ENCODE measurements at places on chromosomes 6 and 20. TPM values are rescaled to one million over a fixed set of nuclear protein-coding genes. Genes with fewer than 3 reads are reported as not detected.

- no peak for DNase-seq
Measured at GRCh38 chr6:75896526-75896925, 147.5 kb downstream of the MYO6 start.

The HLA-DMB gene
- 13.3 TPM for total RNA-seq

The SIRPA gene
- 227 TPM for total RNA-seq

The APCDD1L gene
- not detected for total RNA-seq

The SLC35D3 gene
- total RNA-seq: not detected

DNA sequence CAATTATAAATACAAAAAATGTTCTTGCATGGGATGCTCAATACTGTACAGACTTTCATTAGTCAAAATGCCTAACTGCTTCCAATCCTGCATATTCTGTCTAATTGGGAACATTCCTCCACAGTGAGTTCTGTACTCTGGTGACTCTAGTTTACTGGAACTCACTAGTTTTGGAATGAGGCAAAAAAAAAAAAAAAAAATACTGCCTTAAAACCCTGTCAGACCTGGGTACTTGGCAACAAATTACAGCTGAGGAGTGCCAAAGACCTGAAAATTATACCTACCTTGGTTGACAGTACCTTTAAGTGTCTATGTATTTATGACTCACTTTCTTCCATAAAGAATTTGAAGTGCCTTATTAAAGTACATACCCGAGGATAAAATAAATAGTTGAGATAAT is 276.7 kb downstream of the FARS2 start:
- no peak for DNase-seq

The CCDC28A gene
- 23.9 TPM for total RNA-seq

GRCh38 chr20:23362392-23363256 is 642 bp downstream of the GZF1 start:
- DNase-seq: peak; percentile 27

The GPR63 gene
- total RNA-seq: 11.6 TPM

- DNase-seq: no peak
Measured at GRCh38 chr20:52426856-52427255, 235.3 kb upstream of the ZFP64 start.

DNA sequence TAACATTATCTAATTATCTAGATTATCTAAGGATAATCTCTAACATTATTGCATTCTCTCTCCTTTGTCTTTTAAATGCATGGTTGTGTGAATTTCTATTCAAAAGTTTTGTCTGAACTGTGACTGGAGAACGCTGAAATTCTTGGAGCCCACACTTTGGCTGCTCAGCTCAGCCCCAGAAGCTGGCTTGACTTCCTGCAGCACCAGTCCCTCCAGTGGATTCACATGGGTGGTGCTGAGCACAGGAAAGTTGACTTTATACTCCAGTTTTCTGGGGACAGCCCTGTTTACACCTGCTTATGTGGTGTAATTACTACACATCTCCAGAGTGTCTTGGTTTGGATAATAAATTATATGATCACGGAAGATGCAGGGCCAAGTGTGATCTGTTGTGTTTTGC is 255.1 kb upstream of the NOX3 start:
- no peak for DNase-seq

The MDFI gene
- total RNA-seq: 1.1 TPM

The BPIFB2 gene
- total RNA-seq: not detected

The CST5 gene
- total RNA-seq: not detected

DNA sequence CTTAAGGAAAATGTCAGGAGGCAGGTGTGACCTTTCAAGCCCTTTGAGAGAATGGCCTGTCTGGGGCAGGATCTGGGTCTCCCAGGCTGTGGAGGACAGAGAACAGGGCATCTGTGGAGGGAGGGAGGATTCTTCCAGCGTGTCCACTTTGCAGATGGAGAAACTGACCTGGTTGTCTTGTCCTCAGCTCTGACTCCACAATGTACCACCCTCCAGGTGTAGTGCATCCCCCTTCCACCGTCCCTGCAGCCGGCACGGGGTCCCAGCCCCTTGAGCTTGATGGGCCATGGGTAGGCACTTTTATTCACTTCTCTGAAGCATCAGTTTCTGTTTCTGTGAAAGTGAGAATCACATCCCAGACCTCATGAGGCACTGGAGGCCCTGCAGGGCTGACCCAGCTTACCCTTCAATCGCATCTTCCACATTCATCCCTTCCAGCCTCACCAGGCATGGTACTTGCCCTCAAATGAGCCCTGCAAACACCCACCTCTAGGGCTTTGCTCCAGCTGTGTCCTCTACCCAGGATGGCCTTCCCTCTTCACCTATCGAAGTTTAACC is 4.6 kb upstream of the TGM2 start:
- no peak for DNase-seq

DNA sequence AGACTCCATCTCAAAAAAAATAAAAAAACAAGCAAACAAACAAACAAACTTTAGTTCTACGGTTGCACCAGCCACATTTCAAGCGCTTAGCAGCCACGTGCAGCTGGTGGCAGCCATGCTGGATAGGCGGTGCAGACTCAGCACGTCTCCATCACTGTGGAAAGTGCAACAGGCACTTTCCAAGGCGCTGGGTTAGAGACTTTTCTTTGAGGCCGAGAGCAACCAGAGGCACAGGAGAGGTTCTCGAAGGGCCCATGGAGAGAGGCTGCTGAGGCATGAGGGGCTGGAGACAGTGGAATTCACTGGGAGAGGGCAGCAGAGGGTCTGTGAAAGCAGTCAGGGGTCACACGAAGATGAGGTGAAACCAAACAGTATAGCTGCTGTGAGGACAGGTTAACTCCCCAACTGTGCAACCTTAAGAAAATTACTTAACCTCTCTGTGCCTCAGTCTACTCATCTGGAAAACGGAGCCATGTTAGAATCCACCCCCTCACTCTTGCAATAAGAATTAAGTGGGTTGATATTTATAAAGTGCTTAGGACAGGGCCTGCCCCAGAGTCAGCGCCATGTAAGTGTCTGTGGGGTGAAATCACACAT is 27.5 kb downstream of the TGM2 start:
- no peak for DNase-seq

The TEAD3 gene
- 5.1 TPM for total RNA-seq

GRCh38 chr20:25389858-25390537 is 637 bp downstream of the ABHD12 start:
- peak; percentile 62 for DNase-seq

GRCh38 chr6:85660181-85660611 is 17.5 kb upstream of the SYNCRIP start:
- DNase-seq: peak; percentile 43

DNA sequence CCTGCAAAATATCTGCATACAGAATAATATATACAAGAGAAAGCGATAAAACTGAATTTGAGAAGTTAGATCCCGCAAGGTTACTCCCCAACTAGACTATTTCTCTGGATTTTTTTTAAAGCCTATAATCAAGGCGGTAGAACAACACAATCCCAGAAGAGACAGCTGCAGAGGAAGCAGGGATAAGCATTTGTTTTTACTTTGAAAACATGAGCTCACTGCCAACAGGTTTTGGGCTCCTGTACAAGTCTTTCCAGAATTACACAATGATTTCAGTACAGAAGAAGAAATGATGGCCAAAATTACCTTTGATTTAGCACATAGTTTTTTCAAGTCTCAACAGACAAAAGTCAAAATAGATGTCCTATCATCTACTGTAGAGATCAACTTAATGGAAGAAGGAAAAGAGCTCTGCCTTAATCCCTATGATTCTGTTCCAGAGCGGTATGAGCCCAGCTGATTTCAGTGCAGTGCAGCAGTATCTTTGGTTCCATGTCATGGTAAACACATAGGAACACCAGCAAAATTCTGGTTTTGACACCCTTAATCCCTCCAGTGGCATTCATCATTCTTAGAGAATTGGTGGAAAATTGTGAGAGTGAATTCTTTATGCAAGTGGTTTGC is 304.3 kb downstream of the HDGFL1 start:
- no peak for DNase-seq

- no peak for DNase-seq
Measured at GRCh38 chr6:161198176-161198575, 75.7 kb downstream of the AGPAT4 start.

DNA sequence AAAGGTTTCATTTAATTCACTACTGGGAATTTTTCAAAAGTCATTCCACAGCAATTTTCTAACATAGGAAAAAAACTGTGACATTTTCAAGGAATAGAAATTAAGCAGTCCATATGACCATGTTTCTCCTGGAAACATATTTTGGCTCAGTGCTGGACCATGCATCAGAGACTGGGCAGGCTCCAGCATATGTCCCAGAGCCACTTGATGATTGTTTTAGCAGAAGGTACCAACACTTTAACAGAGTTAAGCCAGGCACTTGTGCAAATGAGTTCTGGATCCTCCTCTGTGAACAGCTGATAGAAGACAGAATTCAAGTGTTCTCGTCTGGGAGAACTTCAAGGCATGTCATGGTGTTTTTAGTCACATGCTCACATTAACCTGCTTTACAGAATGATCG is 516.3 kb downstream of the COL12A1 start:
- no peak for DNase-seq

Measured in dorsolateral prefrontal cortex (tissue), 122 donors.